ENCODE measurements at places on chromosomes 7 and 10.

DNA sequence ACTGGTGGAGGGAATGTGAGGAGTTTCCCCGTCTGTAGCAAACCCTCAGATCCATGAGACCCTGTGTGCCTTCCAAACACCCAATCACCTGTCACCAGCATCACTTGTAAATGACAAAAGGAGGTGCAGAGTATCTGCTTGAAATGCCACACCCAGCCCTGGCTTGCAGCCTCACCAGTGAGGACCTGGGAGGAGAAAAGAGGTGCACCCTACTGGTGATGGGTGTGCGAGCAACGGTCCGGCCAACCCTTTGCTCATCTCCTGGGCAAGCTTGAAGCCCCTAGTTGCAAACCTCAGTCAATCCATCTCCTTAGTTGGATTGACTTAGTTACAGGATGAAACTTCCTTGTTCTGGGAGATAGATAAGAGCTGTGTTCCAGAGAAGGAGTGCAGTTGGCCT, 62.4 kb upstream of the WAPL start:
- DNase-seq: no peak

GRCh38 chr7:44072364-44073231, 7.2 kb upstream of the PGAM2 start:
- peak; percentile 27 for DNase-seq

DNA sequence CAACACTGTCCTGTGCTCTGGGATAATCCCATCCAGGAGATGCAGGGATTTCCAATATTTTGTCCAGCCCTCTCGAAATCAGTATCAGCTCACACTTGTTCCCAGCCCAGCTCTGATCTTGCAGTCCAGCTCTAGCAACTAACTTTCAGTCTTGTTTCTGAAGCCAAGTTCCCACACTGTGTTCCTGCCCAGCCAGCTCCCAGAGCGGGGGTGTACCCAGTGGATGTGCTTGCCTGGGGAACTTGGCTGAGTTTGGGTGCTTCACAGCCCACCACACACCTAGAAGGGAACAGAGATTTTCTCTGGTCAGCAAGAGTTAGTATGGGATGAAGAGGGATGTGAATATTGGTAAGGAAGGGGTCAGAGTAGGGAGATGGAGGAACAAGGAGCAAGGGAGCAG, 57.5 kb upstream of the RAPGEF5 start:
- no peak for DNase-seq

- DNase-seq: peak; percentile 78
Observed at GRCh38 chr7:95686109-95686508, 86.2 kb upstream of the DYNC1I1 start.

GRCh38 chr7:35777121-35777520, 23.7 kb upstream of the SEPTIN7 start:
- no peak for DNase-seq

DNA sequence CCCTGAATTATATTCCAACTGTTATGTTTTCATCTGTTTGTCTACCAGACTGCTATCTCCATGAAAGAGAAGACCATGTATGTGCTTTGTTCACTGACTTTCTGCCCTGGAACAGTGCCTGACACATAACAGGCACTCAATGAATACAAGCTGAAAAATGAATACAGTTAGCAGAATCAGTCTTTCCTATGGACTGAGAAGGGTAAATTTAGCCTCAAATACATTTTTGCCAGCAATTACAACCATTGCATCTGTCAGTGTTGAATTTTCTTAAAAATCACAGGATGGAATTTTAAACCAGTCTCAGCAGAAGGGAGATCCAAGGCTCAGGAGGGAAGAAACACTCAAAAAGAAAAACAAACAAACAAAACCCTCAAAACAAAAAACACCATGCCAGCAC, 1018.1 kb downstream of the XPNPEP1 start:
- no peak for DNase-seq

GRCh38 chr7:91276909-91277308, 12.7 kb downstream of the FZD1 start:
- DNase-seq: no peak

DNA sequence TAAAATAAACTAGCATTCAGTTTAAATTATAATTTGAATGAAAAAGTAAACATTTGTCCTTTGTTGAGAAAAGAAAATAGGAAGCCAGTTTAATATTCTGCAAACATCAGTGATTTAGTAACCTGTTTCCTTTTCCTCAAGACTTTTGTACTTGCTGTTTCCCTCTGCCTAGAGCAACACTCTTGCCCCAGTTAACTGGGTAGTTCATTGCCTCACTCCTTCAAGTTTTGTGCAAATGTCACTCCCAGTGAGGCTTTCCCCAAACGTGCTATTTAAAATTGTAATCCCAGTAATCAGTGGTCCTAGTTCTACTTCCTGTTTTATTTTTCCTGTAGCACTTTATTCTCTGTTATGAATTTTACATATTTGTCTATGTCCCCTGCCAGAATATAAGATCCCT, 23.8 kb downstream of the DLD start:
- DNase-seq: no peak

DNA sequence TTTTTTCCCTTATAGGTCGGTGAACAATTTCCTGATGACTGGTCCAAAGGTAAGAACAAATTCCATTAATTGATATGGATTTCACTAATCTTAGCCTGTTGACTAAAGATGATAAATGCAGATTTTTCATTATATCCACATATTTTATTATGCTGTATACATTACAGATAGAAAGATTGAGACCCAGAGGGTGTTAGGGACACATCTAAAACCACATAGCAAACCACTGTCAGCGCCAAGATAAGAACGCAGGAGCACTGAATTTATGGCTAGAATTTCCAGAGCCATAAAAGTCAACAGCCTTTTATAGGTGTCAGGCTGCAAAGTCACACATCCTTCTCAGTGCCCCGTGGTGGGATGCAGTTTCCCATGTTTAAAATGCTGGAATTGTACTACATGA, 16.2 kb downstream of the WNT8B start:
- DNase-seq: no peak

DNA sequence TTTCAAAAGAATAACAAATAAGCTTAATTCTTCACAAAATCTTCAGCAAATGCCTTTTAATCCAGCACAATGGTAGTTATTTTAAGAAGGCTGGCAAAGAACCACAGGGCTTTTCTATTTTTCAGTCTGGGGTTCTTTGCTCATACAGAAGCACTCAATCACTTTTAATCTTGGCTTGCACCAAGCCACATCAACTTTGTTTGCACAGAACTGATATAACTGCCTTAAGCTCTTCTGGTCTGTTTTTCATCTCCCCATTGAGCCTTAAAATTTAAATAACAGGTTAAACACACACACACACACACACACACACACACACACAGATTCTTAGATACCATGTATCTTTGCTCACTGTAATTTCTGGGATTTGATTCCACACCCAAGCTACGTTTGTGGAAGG, 377.0 kb downstream of the GATA3 start:
- DNase-seq: no peak

DNA sequence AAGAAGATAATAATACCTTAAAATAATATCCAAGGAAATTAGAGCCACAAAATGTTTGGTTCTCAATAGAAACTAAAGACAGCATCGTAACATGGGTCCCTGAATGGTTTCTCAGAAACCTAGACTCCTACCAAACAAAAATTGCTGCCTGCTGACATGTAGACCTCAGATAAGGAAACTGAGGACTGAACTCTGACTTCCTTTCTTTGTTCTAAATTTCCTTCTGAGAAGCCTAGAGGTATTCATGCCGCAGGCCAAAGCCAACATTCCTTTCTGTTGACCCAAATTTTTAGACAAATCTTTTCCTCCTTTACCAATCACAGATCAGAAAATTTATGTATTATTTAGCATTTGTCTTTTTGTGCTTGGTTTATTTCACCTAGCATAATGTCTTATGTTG, 816.7 kb upstream of the PHF14 start:
- DNase-seq: no peak

- DNase-seq: peak; percentile 82
Observed at GRCh38 chr7:45088821-45089340, at the start of gene NACAD. Gene NACAD (minus strand): TSS chr7:45088969. CDS start chr7:45088894, 75 bp downstream.

GRCh38 chr10:123583639-123584418, 82.3 kb upstream of the GPR26 start:
- peak; percentile 12 for DNase-seq

DNA sequence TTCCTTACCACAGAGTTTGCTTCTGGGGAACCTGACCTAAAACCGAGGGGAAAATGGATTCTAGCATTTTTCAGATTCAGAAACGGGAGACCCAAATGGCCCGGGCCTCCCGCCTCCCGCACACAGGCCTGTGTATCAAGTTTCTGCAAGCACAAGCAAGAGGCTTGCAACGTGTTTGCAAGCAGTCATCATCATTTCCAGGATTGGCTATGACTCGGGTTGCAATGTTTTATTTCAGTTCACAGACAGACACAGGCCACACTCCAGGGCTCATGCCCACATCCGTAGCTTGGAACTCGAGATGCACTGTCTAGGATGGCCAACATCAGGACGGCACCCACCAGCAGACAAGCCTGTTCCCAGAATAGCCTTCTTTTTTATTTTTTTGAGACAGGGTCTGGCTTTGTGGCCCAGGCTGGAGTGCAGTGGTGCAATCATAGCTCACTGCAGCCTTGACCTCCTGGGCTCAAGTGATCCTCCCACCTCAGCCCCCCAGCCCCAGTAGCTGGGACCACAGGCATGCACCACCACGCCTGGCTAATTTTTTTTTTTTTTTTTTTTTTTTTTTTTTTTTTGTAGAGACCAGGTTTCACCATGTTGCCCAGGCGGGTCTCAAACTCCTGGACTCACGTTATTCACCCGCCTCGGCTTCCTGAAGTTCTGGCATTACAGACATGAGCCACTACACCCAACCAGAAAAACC, 68.1 kb upstream of the FOXK1 start:
- DNase-seq: no peak
